ENCODE measurements at places on chromosomes 12 and 14.

DNA sequence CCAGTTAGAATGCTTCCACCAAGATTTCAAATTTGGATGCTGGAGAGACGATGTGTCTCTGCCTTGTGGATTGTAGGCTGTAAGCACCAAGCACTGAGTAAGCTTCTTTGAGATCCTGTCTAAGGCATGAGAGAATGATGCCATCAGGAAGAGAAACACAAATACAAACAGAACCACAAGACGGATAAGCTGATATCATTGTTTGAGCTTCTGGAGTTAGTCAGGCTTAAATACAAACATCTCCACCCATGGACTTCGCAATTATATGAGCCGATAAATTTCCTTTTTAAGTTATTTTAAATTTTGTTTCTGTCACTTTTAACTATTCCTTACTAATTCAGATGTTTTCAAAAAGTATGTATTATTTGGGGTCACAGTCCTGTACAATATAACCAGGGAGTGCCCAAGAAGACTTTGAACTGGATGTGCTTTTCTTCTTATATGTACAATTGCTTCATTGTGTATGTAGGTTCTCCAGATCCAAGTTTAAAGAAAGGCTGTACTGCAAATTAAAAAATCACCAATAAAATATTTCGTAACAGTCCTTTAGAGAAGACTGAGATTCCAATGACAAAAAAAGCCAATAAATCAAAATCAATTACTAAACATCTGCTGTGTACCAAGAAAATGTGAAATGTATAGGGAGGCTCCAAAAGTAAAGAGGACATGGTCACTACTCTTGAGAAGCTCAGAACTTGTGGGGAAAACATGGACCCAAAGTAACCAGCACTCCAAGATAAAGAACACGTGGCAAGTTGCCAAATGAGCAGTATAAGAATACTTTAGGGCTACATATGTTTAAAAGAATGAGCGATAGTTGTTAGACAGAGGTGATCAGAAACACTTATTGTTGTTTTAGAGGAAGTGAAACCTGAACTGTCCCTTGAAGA is 274.1 kb downstream of the ADAMTS20 start:
- no peak for DNase-seq

- no peak for DNase-seq
Observed at GRCh38 chr12:91202390-91202789, 19.8 kb upstream of the DCN start.

- DNase-seq, result no peak
Observed at GRCh38 chr12:56980941-56981530, 23.6 kb upstream of the RDH16 start.

DNA sequence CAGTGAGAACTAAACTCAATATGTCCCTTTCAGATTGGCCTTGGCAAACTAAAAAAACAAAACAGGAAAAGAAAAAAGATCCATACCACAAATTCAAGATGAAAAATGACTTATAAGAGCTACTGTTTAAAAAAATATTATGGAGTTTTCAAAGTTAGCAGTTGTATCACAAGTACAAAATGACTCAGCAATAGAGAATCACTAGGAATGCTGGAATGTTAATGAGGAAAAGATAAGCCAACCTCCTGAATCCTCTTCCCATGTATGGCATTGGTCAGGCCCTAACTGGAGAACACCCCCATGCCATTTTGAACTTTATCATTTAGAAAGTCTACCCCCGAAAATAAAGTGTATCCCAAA is 62.2 kb downstream of the PPP1R36 start:
- DNase-seq, result no peak

DNA sequence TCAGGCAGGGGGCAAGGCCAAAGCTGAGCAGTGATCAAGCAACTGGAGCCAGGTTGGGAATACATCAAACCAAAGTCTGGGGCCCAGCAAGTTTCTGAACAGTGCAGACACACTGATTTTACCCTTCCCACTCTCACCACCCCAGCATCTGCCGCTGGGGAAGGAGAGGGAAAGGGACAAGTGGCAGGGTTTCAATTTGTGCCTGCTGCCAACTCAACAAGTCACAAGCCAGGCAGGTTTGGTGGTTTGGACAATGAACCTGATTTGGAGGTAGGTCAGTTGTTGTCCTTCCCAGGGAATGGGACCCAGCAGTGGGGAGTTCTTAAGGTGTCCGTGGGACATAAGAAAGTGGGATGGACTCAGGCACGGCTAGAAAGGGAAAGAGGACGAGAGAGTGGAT is 151.9 kb upstream of the NOS1 start:
- DNase-seq, result peak; percentile 7

- no peak for DNase-seq
Observed at GRCh38 chr12:87280893-87281292, 748.3 kb downstream of the C12orf50 start.

DNA sequence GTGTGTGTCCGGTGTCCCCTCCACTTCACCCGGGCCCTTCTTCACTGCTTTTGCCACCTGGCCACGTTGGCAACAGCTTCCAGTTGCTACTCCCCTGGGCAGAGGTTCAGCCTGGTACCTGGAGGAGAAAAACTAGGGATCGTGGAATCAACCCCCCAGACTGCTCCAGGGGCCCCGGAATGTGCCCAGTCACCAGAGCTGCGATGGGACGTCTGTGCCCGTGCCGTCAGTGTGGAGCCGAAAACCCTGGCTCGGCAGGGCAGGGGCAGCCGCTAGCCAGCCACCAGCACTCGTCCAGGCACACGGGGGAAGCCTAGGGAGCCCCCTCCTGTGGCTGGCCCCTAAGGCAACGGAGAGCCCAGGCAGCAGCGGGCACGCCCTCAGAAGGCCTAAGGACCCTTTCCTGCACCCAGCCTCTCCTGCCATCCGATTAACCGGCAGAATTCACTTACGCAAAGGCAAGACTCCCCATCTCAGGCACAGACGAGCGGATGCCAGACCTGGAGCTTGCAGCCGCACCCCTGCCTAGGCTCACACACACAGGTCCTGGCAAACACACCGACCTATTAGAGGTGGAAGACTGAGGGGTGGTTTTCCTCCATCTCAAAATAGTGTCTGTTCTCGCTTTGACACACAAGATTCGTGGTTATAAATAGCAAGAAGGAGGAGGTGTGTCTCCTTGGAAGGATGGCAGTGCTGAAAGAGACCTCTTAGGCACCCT is 62.6 kb downstream of the FBXL14 start:
- DNase-seq, result no peak

GRCh38 chr14:81511111-81511904 is 22.3 kb downstream of the SEL1L start:
- no peak for DNase-seq

DNA sequence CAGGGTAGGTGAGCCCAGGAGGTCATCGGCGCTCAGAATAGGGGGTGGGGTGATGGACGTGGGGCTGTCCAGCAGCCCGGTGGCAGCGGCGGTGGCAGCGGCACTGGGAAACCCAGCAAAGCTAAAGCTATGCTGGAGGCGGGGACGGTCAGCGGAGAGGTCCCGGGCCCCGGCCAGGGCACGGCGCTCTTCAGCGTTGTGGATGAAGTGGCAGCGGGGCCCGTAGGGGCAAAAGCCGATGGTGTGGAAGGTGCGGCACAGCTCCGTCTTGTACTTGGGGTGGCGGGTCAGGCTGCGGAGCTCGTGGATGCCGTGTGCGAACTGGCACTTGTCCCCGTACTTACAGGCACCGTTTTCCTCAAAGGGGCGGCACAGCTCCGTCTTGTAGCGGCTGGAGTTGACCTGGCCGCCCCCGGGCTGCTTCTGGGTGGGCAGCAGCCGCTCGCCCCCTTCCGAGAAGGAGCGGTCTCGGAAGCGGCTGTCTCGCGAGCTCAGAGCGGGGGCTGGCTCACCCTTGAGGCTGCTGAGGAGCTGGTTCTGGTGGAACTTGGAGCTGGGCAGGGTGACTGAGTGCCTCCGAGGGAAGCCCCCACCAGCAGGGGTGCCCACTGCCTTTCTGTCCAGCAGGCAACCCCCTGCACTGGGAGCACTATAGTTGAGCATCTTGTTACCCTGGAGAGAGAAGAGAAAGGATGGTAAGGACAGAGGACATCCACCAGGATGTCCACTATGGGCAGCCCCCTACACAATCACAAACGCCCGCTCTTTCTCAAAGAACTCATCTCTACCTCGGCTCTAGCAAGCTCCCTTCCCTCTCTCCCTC is 2.8 kb downstream of the ZFP36L1 start:
- no peak for DNase-seq
